Omental fat pad (tissue), 4 donors: ENCODE measurements at places on chromosomes 1 and 21.

DNA sequence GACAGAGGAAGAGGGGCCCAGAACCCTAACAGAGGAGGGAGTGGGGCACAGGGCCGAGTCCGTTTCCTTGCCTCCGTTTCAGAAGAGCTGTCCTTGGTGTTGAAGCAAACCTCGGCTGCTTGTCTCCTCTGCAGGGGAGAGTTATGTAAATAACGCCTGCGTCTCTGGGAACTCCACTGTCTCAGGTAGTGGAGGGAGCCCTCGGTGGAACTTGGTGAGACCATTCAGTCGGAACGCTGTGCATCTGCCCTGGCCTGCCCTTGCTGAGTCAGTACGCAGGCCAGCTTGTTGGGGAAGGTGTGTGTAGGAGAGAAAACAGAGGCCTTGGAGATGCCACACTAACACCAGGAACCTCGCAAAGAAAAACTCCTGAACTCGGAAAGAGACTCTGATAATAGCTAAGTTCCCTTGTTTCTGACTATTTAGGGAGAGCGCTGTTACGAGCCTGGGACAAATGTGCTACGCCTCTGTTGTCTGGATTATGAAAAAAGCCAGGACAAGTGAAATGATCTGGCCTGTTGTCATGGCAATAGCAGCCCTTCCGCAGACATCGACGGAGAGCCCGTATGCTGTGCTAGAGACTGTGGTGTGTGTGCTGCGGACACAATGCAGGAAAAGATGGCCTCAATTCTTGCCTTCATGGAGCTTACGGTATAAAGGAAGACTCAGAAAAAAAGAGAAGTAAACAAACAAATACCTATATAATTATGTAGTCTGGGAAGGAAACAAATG, 94.6 kb upstream of the AKT3 start:
- DNase-seq: no peak

DNA sequence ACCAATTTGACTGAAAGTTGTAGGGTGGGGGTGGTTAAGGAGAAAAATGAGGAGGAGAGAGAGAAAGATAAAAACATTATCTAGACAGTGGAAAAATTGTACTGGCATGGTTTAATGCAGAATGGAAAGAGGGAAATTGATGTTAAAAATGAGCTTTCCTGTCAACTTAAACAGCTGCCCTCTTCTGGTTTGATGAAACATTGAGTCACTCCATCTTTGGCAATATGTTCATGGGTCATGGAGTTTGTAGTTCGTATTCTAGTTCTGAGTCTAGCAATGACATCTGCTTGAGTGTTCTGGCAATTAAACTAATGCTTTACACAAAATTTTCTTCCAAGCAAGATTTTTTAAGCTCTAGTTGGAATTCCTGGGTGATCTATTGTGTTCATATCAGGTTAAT, 9.6 kb downstream of the ZNF648 start:
- DNase-seq: no peak

- DNase-seq: no peak
These were observed 3.7 kb upstream of the CDC14A start for GRCh38 chr1:100348549-100349144.

- DNase-seq: no peak
These were observed 42.8 kb downstream of the ACP6 start for GRCh38 chr1:147627435-147628110.

DNA sequence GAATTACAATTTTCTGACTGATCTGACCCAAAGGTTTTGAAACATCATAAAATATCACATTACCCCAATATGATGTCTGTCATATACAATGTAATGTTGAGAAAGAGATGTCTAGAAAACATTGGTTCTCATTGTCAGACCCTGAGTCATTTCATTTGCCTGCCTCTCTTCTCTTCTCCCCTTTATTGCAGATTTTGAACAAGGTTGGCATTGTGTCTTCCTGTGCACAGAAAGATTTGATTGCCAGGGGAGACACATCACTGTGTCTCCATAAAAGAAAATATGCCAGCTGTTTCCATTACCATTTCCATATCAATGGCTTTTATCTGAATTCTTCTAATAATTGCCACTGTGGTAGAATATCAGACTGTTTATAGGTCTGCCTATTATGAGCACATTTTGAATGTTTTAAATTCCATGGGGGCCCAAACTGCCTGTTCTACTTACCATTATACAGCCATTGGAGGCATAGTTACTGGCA, 65.6 kb downstream of the IFI44 start:
- no peak for DNase-seq

DNA sequence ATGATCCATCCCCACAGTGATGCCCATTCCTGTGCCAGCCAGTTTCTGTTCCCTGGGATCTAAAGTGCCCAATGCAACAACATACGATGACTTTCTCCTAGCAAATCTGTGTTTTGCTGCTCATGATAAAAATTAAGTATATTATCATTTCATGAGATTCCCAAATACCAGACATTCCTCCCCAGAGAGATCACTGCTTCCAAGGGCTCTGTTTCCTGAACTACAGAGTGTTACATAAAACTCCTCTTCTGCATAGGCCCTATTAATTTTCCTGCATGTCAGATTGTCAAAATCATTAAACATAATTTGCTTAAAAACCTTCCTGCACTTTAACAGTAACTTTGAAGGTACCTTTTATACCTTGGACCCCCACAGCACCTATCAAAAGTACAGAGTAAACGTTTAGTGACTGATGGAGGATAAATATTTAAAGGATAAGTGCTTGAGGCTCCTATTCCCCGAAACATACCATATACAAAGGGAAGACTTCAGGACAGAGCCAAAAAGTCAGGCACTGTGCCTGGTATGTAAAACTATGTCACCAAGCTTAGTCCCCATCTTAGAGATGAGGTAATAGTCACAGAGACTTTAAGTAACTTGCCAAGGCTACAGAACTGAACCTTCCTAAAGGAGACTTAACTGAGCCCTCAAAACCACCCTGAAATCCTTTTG, 50.2 kb downstream of the SLC25A24 start:
- DNase-seq: no peak

- DNase-seq: no peak
These were observed 16.2 kb downstream of the MTOR start for GRCh38 chr1:11245904-11246719.

DNA sequence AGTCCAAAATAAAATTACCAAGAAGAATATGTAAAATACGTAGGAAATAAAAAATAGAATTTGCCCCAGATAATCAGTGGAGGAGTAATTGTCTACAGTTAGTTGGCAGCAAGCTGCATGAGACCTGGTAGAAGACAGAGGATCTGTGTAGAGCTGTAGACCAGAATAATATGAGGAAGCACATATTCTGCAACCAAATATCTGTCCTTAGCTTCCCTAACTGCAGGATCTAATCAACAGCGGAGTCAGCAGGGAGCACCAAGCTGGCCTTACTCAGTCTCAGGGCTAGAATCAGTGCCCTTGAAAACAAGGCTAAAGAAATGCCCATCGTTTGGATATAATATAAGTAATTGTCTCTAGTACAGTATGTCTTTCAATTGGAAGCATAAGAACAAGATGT, 6.1 kb upstream of the GCSAML start:
- DNase-seq: no peak

DNA sequence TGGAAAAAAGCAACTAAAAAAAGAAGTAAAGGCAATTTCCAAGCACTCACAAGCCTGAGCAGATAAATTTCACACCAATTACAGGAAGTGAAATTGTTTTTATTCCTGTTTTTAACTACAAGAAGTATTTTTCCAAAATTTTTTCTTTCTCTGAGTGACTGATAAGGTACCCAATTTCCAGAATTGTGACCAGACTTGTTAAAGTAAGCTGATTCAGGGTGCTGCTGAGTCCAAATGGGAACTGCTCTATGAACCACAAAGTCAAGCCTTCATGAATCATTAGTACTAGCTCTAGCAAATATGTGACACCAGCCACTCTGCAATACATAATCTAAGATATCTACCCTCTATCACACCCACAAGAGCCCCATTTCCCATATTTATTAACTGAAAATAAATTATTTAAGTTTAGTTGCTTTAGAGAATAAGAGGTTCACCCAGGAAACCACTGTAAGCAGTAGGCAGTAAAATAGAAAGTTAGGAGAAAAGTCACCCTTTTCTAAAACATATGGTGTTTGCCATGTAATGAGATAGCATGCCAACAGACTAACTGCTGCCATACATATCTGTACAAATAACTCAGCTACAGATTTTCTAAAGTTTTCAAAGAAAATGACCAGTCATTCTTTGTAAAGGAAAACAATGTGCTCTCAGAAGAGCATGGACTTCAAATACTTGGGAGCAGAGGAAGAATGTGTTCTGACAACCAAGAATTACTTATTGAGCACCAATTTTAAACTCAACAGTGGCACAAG, 43.1 kb upstream of the TNFSF18 start:
- DNase-seq: no peak

DNA sequence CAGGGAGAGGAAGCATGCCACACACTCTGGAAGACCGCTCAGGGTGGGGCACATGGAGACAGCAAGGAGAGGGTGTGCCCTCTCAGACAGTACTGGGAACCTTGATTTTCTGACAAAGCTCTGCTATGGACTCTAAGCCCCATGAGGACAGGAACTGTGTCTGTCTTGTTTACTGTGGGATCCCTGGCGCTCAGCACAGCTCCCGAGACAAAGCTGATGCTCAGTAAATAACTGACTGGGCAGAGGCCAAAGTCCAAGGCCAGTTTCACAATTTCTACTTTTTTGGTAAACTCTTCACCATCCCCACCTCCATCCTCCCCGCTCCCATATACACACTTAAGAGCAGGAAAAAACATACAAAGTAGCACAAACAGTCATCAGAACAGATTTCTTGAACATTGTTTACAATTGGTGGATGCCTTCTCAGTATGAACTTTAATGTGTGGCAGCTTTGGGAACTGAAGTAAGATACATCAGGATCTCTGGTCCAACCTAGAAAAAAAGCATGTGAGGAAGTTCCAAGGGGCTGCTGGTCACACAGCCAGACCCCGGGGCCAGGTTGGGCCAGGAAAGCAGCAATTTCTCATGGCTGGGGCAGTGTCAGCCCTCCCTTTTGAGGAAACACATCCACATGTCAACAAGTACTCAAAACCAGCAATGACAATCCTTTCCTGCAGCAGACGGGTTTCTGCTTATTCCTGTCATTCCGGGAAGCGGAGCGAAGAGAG, 5.6 kb upstream of the AHCYL1 start:
- no peak for DNase-seq

DNA sequence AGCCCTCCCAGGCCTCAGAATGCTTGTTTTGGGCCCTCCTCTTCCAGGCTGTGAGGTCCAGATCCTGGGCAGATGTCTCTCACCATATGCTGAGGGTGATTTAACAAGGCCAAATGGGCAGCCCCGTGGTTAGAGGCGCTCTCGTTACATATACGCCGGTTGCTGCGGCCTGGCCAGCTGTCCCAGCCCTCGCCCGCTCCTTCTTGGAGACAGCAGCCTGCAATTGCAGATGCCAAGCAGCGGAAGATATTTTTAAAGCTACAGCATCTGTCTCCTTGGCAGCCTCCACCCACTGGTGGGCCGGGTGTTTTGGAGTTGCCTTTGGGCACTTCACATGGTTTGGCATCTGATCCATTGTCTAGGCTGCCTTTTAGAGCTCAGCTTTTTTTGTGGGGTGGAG, 178.8 kb upstream of the NFIA start:
- no peak for DNase-seq

DNA sequence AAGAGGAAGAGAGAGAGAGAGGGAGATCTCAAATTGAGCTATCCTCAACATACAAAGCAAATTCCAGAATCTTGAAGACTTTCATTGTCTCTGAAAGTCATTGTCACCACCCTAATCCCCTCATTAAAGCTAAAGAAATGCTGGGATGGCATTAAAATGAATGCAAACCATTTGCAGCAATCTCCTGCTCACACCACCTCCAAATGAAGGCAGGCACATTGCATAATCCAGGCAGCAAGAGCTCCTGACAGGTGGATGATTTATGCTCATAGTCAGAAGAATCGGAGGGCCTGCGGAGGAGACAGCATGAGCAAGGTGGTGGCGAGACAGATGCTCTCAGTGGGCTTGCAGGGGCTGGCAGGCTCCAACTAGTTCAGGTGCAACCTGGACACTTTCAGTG, 90.2 kb downstream of the ESRRG start:
- DNase-seq: no peak

- DNase-seq: no peak
These were observed 57.9 kb downstream of the NTMT2 start for GRCh38 chr1:170203693-170204092.

DNA sequence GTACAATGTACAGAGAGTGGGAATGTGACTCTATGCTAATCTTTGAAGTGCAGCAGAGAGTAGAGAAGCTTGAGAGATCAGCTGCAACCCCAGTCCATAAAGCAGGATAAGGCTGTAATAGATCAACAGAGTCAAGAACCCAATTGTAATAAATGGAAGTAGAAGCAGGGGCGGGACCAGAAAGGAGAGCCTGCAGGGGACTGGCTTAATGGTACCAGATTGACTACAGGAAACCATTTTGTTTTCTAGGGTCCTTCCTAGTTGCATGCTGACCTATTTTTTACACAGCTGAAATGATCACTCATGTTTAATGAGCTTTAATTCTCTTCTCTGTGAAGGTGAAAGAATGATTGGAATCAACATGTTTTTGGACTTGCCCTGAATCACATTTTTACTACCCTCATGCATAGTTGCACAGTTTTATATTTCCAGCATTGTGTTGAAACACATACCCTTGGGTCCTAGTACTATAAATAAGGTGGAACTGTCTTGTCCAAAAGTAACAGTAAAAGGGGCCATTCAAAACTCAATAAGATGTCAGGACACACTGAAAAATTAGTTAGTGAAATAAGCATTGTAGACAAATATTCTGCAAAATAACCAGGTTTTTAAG, 69.8 kb downstream of the GPR88 start:
- no peak for DNase-seq

- DNase-seq: no peak
These were observed 45.9 kb upstream of the PUM1 start for GRCh38 chr1:31111290-31111951.

GRCh38 chr1:170678027-170678600, 14.2 kb downstream of the PRRX1 start:
- DNase-seq: no peak

GRCh38 chr1:194342484-194343262, 1156.3 kb upstream of the B3GALT2 start:
- no peak for DNase-seq

GRCh38 chr1:147539122-147539575, 2.2 kb upstream of the BCL9 start:
- no peak for DNase-seq

GRCh38 chr1:56645677-56646305, 677 bp downstream of the PRKAA2 start:
- DNase-seq: no peak

GRCh38 chr1:200438911-200439310, 29.1 kb upstream of the ZNF281 start:
- no peak for DNase-seq

- no peak for DNase-seq
These were observed 34.8 kb downstream of the CHAF1B start for GRCh38 chr21:36419996-36420395.

DNA sequence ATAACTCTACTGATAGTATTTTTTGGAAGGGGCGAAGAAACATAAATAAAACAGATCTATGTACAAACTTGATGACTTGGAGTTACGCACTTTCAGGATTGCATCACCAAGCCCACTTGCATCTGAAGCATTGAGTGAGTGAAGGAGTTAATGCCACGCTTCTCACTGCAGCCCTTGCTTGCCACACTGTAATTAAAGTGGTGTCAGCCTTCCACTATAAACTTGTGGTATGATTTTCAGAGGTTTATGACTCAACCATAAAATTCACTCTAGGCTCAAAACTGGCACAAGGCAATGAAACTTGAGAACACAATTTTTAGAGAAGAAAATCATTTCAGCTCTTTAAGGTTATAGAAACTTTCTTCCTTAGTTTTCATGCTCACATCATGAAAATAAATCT, 93.9 kb upstream of the PRMT6 start:
- DNase-seq: no peak

GRCh38 chr1:110196917-110197765, 13.0 kb upstream of the KCNC4 start:
- DNase-seq: no peak
